ENCODE measurements at places on chromosomes 2 and 18.

DNA sequence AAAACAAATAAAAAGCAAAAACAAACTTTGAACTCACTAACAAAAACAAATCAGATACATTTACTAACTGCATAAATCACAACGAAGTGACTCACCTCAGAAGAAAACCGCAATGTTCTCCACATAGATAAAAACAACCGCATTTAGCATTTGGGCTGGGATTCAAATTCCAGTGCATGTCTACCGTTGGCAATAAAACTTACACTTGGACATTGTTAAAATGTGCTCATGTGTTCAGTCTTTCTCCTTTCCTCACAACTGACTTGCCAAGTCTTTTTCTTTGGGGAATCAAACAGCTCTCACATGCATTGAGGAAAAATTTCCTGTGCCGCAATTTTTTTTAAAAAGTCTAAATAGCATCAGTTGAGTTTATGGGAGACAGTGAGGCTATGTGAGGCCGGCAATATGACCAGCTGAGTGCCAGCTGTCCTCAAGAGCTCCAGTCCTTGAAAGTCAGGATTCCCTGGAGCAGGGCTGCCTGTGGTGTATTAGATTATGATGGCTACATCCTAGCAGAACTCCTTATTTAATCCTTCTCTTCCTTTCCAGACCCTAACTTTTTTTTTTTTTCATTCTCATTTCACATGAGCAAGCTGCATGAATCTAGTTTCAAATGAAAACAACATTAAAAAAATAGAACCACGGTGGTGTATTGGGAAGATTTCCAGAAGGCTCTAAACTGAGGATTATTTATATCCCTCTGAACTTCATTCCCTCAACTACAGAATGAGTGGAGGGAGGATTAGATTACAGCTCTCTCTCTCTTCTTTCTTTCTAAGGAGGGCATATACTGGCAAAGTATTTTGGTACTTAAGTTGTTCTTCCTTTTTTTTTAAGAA lies 70.2 kb upstream of the MEIS1 start:
- no peak for DNase-seq

GRCh38 chr18:26040051-26040656 lies 50.3 kb downstream of the SS18 start:
- no peak for DNase-seq

GRCh38 chr18:79508565-79509535 lies 113.1 kb downstream of the NFATC1 start:
- DNase-seq = no peak

GRCh38 chr18:785242-785641 lies 26.8 kb downstream of the YES1 start:
- no peak for DNase-seq

GRCh38 chr2:68807821-68808266 lies 63.4 kb downstream of the BMP10 start:
- no peak for DNase-seq

GRCh38 chr2:142722569-142722968 lies 154.9 kb upstream of the KYNU start:
- DNase-seq = no peak

DNA sequence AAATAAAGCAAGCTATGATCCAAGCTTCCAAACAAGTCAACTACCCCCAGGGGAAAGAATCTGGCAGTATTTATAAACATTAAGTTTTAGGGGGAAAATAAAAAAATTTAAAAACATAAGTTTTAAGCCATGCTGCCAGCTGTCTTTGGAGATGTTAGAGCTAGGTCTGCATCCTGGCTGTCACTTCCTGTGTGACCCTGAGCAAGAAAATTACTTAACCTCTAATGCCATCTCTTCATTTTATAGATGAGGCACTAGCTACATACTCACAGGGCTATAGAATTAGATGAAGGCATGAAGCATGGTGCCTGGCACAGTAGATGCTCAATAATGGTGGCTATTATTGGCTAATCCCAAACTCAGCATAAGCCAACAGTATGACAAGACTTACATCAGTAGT lies 28.1 kb downstream of the STARD7 start:
- DNase-seq = no peak

DNA sequence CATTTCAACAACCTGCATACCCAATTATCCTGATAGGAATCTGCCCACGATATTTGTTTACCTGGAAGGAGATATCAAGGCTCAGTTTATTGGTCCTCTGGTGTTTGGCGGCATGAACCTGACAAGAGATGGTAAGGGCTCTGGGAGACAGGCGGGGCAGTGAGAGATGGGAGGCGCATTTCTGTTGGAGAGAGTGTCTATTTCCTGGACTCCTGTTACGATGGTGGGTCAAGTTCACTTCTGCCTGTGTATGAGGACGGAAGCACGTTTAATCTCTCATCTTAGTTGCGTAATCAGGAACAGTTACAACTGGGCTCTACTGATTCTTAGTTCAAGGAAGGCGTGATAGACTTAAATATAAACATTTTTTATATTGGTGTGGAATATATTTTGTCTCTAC lies 8.9 kb downstream of the PDCL3 start:
- DNase-seq = no peak

DNA sequence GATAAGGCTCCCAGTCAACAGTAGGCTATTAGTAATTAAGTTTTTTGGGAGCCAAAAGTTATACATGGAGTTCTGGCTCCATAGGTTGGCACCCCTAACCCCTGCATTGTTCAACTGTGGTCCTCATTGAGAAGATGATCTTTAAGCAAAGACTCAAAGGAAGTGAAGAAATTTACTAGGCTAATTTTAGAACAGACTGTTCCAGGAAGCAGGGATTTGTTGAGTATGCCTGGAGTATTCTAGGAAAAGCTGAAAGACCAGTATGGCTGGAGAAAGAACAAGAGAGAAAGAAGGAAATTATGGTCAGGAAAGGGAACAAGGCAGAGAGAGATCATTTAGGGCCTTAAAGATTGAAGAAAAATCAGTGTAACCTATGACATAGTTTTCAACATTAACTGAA lies 125.1 kb downstream of the PMAIP1 start:
- no peak for DNase-seq

- peak; percentile 10 for DNase-seq
Observed at GRCh38 chr2:211879323-211879722, 659.3 kb downstream of the ERBB4 start.

DNA sequence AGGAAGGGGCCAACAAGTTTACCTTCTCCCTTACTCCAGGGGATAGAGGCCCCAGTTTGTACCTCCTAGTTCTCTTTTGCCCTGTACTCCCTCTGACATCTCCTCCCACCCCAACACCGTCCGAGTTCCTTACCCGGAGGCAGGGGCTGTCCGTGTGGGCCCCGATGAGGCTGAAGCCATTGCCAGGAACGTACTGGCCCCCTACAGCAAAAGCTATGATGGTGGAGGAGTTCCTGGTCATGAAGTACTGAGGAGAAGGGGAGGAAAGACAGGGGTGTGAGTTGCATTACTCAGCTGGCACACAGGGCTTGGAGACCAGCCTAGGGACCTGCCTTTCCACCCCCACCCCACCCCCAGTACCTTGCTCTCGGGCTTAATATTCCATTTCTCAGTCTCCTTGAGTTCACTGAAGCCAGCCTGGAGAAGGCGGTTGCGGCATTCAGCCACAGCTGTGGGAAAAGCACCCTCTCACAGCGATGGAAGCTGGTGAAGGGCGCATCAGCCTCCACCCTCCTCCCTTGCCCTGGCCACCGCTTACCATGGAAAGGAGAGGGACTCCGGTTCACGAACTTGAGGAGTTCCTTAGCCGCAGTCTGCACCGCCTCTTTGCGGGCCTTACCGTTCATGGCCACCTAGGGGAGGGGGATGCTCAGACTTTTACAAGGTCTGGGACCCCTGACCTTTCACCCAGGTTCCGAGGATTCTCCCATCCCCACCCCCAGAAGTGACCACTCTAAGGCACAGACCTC lies 1.0 kb downstream of the DNPEP start:
- DNase-seq = no peak

GRCh38 chr2:43127208-43127940 lies 99.0 kb downstream of the ZFP36L2 start:
- DNase-seq = peak; percentile 75

GRCh38 chr18:1013951-1014350 lies 109.3 kb downstream of the ADCYAP1 start:
- no peak for DNase-seq

GRCh38 chr2:107325981-107326786 lies 440.2 kb upstream of the ST6GAL2 start:
- DNase-seq = no peak

DNA sequence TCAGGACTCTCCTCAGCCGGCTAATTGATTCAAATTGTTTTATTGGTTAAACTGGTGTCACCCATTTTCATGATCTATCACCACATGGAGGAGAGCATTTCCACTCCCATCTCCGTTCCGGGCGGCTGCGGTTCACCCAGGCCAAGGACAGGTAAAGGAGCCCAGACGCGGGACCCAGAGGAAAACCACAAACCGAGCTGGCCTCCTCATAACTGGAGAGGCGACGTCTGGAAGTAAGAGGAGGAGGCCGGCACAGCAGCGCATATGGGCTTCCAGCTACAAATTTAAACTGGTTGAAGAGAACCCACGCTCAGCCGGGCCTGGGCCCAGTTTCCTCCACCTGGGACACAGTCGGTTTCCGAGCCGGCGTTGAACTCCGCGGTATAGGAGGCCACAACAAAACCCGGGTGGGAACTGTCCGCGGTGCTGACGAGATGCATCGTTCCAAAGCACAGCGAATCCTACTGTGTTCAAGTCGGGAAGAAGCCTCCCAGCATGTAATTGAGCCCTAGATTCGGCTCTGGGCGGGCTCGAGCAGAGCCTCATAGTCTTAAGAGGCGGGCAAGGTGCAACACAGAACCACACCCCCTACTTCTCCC lies 3.0 kb upstream of the SKOR2 start:
- no peak for DNase-seq

DNA sequence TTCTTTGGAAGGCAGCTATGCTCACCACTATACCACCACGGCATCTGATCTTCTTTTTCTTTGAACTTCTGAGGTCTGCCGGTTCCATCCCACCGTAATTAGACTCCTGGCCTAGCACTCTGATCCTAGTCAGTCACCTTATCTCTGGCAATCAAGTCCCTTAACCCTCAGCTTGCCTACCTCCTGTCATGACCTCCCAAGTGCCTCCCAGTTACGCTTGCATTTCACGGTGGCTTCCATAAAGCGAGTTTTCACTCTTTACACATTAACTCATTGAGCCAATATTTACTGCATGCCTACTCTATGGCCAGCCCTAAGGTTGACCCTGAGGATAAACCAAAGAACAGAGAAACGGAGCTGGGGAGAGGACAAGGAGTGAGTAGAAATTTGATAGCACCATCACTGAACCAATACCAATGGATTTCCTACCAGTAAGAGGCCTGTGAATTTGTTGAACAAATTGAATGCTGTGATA lies 37.8 kb upstream of the TMEM182 start:
- no peak for DNase-seq

DNA sequence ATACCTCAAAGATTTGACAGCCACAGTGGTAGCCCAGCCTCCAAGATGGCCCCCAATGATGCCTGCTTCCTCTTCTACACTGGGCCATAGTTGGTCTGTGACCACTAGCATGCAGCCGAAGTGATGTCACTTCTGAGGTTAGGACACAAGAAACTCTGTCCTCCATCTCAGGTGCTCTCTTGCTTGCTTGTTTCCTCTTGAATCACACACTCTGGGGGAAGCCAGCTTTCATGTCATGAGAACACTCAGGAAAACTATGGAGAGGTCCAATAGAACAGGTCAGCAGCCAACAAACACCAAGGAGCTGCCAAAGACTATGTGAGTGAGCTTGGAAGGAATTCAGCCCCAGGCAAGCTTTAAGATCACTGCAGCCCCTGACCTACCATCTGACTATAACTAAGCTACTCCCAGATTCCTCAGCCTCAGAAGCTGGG lies 3.3 kb upstream of the ADAM17 start:
- no peak for DNase-seq

DNA sequence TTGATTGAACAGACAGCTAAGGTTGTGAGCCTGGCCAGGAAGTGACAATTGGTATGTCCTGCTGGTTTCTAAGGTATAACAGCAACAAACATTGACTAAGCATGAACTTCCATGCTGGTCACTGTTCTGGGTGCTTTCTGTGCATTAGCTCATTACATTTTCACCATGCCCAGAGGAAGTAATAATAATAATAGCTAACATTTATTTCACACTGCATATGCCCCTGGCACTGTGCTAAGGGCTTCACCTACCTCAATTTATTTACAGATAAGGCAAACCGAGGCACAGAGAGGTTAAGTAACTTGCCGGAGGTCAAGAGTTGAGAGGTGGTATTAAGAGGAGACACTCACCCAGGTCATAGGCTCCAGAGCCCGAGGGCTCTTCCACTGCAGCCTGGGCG lies 113.6 kb downstream of the PDCL3 start:
- DNase-seq = no peak

GRCh38 chr2:37570773-37571586 lies 100.5 kb downstream of the CDC42EP3 start:
- peak; percentile 17 for DNase-seq

- no peak for DNase-seq
Observed at GRCh38 chr18:8006979-8007378, 439.9 kb downstream of the PTPRM start.

- DNase-seq = no peak
Observed at GRCh38 chr18:75581336-75582131, 154.0 kb upstream of the SMIM21 start.

- DNase-seq = no peak
Observed at GRCh38 chr2:213420828-213421385, 136.6 kb downstream of the SPAG16 start.

DNA sequence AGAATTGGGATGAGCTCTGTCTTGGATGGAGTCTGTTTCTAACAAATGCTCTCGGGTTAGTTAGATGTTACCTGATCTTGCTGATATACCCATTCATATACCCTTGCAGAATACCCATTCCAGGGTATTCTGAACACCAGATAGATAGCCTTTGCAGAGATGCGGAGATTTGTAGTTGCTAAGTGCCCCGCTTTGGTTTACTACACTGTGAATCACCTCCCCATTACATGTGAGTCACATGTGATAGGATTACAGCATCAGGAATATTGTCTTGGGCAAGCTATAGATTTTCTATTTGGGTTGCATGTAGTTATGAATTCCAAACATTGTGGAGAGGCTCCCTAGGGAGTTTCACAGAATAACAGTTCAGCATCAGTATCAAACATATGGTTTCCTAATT lies 3.8 kb downstream of the VSNL1 start:
- no peak for DNase-seq

DNA sequence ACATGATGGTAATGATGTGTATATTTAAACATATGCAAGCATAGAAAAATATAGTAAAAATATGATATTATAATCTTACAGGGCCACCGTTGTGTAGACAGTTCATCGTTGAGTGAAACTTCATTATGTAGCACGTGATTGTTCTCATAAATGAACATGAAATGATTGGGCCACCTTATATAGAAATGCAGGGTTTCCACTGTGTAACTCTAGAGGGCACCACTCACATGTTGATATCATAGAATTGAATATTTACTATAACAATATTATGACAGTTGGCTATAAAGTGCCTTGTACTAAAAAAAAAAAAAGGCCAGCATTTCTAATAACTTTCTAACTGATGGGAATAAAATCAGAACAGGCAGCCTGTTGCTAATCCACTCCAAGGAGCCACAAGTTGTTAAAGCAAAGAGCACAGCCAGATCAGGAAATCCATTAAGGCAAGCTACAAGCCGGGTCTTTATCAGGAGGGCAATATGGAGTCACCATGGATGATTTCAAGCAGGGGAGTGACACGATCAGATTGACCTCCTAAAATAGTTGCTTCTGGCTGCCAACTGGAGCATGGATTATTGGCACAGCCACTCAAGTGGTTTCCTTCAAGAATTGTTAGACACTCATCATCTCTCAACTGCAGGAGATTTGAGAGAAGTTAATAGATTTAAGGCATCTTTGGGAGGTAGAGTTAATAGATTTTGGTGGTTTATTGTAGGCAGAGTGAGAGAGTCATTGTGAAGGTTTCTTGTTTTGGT lies 16.7 kb downstream of the IL1F10 start:
- no peak for DNase-seq

All from SK-N-SH (cell line).